ENCODE measurements at places on chromosomes 12 and 14.

- no peak for DNase-seq
These were observed 1562.4 kb upstream of the SEL1L start for GRCh38 chr14:83096092-83096491.

GRCh38 chr14:33375786-33376185 lies 437.1 kb downstream of the NPAS3 start:
- DNase-seq: no peak

- no peak for DNase-seq
These were observed 23.9 kb upstream of the SMOC1 start for GRCh38 chr14:69855180-69855832.

DNA sequence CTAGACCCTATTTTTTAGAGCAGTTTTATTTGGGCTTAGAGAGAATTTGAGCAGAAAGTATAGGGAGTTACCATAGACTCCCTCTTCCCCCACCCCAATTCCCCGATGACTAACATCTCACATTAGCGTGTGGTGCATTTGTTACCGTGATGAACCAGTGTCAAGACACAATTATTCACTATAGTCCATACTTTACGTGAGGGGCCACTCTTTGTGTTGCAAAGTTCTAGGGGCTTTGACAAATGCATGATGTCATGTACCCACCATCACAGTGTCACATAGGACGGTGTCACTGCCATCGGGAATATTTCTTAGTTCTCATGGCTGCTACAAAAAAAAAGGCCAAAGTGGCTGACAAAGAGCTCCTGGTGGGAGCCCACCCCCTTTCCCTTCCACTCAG lies 119.1 kb downstream of the PHETA1 start:
- DNase-seq: no peak

DNA sequence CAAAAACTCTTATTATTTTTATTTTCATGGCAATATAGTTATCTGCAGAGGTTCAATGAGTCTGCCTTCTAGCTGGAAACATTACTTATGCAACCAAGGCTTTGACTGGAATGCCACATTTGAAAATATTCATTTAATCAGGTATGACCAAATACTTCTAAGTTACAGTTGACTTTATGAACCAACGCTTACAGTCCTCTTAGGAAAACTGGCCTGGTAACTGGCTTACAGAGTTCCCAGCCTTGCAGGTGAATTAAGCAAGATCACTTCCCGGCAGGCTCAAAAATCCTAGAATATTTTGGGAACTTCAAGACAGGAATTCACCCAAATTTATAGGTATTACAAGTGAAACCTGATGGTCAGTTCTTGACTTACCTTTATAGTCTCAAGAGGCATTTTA lies 12.3 kb downstream of the LRP6 start:
- no peak for DNase-seq

DNA sequence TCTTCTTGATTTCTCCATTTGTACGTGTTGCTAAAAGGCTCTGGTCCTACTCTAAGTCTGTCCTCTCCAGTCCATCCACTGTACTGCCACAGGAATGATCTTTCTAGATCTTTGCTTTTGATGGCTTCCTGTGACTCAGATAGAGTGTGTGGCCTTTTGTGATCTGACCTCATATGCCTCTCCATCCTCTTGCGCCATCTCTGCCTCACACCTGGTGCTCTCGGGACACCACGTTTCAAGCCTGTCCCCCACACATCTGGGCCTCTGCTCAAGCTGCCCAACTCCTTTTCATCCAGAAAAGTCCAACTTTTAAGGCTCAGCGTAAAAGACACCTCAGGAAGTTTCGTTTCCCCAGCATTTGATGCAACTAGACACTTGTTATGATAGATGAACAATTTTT lies 39.0 kb downstream of the DCAF4 start:
- DNase-seq: no peak

- DNase-seq: no peak
These were observed 8.8 kb downstream of the DENND5B start for GRCh38 chr12:31582155-31582554.

- no peak for DNase-seq
These were observed 46.8 kb upstream of the DLK1 start for GRCh38 chr14:100679707-100680438.

- DNase-seq: peak; percentile 77
These were observed 149.4 kb upstream of the PLEKHG7 start for GRCh38 chr12:92553389-92553788.

- no peak for DNase-seq
These were observed 37.3 kb upstream of the E2F7 start for GRCh38 chr12:77102691-77103090.

- no peak for DNase-seq
These were observed 75.6 kb upstream of the BCL11B start for GRCh38 chr14:99347561-99347960.

GRCh38 chr14:88476214-88476774 lies 78.5 kb downstream of the PTPN21 start:
- DNase-seq: no peak

DNA sequence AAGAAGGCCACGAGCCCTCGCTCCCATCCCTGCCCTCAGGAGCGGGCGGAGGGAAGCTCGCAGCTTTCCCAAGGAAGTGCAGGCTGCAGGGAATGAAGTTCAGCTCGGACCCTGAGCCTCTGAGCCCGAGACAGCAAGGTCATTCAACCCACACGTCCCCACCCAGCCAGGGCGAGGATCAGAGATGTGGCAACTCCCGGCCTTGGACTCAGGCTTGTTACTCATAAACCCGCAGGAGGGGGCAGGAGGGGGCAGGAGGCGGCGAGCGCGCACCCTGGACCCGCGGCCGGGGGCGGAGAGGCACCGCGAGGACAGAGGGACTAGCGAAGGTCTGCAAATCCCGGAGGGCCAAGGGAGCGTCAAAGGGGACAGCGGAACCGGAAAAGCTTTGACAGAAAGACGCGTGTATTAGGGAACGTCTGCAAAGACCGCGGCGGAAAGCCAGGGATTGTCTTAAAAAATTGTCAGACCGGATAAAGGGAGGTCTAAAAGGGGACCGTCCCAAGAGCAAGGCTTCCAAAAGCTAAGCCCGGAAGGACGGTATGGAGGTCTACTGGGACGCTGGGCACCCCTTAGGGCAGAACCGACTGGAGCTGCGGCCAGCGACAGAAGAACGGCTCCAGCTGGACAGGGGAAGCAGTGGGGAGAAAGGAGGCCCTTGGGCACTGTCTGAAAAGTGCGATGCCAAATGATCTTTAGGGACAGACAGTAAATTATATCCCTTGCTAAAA lies 611 bp upstream of the DCAF11 start:
- peak; percentile 81 for DNase-seq

DNA sequence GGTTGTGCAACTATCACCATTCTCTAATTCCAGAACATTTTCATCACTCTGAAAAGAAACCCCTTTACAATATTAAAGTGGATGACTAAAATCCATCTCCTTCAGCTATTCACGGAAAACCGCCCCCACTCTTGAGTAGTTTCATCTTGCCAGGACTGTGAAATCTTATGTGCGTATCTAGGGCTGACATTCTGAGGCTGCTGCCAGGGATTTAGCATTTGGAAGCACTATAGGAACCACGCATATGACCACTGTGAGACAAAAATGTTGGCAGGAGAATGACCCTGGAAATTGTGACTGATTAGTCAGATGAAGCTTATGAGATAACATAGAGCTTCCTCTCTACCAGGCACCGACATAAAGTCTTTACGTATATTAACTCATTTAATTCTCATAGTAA lies 305.2 kb upstream of the PDE3A start:
- DNase-seq: no peak

DNA sequence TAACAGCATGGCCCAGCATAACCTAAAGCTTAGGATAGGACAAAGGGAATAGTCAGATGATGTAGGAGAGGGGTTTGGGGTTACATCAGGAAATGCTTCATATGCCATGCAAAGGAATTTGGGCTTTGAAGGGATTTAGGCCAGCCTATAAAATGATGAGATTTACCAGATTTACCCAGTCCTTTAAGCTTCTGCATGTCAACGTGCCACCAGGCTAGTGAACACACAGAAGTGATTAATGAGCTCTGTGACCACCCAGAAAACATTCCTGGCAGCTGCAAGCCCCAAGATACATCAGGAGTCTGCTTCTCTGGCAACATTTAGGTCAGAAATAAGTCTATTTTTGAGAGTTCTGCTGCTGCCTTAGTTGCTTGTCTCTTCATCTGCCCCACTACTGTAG lies 118.3 kb downstream of the LRIG3 start:
- DNase-seq: no peak

- DNase-seq: no peak
These were observed 612 bp downstream of the VPS37B start for GRCh38 chr12:122895320-122895703.

DNA sequence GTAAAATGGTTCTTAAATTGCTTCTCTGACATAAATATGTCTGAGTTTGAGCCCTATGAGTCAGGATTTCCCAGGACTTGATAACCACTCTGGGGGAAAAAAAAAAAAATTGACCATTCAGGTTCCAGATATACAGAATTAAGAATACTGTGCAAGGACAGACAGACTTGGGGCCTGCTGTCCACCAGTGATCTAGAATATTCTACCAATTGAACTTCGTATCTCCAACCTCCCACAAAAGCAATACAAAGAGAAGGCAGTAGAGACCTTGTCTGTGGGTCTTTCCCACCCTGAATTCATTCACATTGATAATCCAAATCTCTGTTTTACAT lies 4.1 kb downstream of the SINHCAF start:
- no peak for DNase-seq

DNA sequence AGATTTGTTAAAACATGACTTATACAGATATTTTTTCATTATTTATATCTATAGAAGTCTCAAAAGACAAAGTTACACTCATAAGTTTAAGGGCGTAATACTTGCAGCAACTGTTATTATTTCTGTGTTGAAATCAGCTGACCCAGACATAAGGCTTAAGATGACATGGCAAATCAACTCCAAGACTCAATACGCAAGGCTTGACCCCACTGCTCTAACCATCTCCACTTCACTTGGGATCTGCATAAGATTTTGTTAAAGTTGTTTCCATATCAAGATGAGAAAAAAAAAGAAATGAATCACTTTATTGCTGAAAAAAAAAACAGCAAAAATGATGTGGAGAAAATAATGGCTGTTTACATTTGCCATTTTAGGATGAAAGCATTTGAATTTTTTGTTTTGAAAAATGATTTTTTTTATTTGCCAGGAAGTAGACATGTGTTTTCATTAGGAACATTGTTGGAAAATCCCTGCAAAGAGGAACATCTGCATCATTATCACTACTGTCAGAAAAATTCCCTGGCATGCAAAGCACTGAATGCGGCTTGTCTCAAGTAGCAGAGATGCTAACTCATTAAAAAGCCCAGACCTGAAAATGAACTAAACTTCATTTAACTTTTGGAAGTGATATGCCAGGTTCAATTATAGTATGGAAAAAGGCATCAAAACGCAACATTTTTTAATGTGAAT lies 73.5 kb downstream of the LIN7A start:
- no peak for DNase-seq

GRCh38 chr12:80118565-80119324 lies 19.4 kb downstream of the OTOGL start:
- no peak for DNase-seq

- no peak for DNase-seq
These were observed 2.0 kb upstream of the ANG start for GRCh38 chr14:20686386-20687143.

- no peak for DNase-seq
These were observed 106.5 kb upstream of the DCN start for GRCh38 chr12:91289072-91289471.

DNA sequence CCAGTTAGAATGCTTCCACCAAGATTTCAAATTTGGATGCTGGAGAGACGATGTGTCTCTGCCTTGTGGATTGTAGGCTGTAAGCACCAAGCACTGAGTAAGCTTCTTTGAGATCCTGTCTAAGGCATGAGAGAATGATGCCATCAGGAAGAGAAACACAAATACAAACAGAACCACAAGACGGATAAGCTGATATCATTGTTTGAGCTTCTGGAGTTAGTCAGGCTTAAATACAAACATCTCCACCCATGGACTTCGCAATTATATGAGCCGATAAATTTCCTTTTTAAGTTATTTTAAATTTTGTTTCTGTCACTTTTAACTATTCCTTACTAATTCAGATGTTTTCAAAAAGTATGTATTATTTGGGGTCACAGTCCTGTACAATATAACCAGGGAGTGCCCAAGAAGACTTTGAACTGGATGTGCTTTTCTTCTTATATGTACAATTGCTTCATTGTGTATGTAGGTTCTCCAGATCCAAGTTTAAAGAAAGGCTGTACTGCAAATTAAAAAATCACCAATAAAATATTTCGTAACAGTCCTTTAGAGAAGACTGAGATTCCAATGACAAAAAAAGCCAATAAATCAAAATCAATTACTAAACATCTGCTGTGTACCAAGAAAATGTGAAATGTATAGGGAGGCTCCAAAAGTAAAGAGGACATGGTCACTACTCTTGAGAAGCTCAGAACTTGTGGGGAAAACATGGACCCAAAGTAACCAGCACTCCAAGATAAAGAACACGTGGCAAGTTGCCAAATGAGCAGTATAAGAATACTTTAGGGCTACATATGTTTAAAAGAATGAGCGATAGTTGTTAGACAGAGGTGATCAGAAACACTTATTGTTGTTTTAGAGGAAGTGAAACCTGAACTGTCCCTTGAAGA lies 274.1 kb downstream of the ADAMTS20 start:
- DNase-seq: no peak

- DNase-seq: peak; percentile 82
These were observed 371.1 kb downstream of the SEC23A start for GRCh38 chr14:38731962-38732361.

DNA sequence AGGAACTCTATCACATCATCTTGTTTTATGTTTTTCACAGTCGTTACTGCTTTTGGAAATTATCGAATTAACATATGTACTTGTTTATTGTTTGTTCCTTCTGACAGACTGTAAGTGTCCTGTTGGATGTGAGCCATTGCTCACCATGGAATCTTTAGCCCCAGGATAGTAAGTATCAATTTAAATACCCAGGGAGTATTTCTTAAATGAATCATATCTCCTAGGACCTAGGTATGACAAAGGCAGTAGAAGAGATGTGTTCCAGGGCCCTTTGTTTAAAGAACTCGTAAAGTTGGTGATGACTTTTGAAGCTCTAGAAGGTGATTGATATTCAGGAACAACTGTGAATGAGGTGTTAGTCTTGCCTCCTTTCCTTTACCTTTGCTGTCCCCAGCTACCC lies 30.3 kb upstream of the STRAP start:
- DNase-seq: no peak

- no peak for DNase-seq
These were observed 8.1 kb downstream of the LRRC43 start for GRCh38 chr12:122190842-122191668.

- peak; percentile 11 for DNase-seq
These were observed 14.3 kb upstream of the OTUB2 start for GRCh38 chr14:94011795-94012194.

DNA sequence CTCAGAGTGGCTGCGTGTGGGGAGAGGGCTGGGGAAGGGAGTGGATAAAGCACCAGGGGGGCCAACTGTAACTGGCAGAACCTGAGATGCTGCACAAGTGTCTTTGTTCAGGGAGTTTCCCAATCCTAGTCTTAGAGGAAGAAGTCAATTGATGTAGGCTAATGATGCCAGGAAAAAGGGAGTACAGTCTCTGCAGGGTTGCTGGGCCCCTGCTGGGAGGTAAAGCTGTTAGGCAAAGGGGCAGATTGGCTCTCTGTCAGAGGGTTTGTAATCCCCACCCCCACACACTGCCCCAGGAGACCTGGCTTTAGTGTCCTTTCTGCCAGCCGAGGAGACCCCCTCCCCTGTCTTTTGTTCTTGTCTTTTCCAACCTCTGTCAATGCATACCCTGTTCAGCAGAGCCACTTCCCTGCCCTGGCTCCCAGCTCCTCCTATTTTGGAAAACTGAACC lies 178.4 kb downstream of the KCNA5 start:
- DNase-seq: no peak

- no peak for DNase-seq
These were observed 348.5 kb upstream of the DDHD1 start for GRCh38 chr14:53501361-53502211.

GRCh38 chr12:50174971-50175715 lies 8.0 kb upstream of the CERS5 start:
- peak; percentile 26 for DNase-seq
